ENCODE measurements at places on chromosomes 5 and 9.

DNA sequence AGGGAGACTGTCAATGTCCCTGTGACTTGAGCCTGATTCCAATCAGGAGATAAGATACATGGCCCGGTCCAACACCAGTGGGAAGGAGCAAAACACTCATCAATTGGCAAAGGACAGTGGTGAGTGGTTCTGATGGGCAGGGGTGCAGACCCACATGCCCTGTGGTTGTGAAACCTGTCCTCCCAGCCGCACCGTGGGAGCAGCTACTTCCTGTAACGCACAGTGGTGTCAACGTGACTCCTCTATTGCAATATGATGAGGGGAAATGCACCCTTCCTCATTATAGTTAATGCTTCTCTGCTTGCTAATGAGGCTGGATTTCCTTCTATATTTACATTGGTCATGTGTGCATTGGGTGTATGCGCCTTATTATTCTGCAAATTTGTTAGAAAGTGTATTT is 223.0 kb downstream of the IRX1 start:
- DNase-seq, result peak; percentile 78

DNA sequence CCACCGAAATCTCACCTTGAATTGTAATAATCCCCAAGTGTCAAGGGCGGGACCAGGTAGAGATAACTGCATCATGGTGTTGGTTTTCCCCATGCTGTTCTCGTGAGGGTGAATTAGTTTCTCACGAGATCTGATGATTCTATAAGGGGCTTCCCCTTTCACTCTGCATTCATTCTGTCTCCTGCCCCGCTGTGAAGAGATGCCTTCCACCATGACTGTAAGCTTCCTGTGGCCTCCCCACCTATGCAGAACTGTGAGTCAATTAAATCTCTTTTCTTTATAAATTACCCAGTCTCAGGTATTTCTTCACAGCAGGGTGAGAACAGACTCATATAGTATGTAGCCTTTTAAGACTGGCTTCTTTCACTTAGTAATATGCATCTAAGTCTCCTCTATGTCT is 128.1 kb upstream of the NR5A1 start:
- no peak for DNase-seq

DNA sequence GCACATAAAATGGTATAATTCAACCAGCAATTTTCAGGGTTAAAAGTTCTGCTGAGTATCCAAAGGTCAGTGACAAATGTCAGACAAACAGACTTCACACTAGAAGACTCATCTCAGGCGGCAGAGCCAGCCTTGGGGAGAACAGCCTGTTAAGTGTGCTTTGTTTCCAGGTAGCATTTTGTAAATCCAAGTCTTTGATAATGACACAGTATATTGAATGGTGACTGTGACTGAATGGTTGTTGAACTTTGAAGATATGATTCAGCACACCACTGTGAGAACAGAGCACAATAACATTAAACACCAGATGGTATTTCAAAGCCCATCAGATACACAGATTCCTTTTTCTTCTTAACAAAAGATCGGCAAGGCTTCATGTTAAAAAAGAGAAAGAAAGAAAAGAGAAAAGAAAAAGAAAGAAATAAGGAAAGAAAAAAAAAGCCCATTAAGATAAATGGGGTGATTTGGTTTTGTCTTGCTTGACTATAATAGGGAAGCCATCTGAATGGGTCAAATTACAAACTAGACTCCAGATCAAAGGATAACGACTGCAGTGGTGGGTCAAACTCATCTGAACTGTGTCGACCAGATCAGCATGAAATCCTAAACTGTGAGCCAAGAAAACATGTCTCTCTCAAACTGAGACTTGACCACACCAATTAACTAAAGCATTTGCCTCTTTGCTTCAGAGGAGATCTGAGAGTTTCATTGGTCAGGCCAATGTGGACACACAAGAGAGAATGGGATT is 313.0 kb upstream of the ZNF608 start:
- no peak for DNase-seq

DNA sequence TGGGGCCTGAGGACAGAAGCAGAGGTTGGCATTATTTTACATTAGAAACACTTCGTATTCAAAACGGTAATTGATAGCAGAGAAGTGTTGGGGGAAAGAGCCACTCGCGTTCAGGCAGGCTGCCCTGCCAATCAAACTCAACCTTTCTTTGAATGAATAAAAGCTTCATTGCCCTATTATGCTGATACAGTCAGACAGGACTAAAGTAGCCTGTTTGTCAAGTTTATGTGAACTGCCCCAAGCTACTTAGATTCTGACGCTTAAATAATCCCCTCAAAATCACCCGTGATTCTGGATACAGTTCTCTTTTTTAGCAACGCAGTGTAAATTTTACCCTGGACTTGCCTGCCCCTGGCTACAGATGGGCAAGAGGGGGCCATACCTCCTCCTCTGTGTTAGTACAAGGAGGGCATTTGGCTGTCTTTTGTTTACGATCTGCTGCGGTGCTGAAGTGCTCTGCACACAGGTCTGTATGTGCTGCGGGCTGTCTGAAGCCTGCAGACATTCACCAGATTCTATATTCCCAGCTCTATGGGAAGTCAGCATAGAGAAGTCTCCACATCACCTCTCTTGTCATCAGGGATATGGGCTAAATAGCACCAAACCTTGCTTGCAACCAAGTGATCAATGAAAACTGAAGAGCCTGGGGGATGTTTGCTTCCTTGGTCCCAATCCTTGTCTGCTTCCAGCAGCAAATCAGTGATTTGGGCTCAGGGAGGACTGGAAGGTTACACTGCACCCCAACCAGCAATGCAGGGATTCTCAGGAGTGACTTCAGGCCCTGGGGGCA is 218.4 kb downstream of the EBF1 start:
- no peak for DNase-seq

DNA sequence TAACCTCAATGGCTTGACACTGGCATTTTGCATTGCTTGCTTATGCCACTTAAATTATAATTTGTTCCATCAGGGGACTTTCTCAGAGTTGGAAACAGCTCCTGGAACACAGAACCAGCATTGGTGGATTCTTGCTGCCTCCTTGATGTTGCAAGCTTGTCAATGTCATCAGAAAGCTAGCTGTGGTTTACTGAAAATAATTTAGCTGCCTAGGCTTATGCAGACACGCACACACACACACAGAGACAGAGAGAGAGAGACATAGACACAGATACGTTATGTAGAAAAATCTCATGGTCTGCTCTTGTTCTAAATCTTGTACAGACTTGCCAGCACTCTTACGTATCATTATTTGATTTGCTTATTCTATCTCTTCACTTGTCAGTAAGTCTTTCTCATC is 78.0 kb downstream of the HMHB1 start:
- DNase-seq, result no peak

- peak; percentile 52 for DNase-seq
Observed at GRCh38 chr5:124912638-124913328, 166.3 kb upstream of the ZNF608 start.

DNA sequence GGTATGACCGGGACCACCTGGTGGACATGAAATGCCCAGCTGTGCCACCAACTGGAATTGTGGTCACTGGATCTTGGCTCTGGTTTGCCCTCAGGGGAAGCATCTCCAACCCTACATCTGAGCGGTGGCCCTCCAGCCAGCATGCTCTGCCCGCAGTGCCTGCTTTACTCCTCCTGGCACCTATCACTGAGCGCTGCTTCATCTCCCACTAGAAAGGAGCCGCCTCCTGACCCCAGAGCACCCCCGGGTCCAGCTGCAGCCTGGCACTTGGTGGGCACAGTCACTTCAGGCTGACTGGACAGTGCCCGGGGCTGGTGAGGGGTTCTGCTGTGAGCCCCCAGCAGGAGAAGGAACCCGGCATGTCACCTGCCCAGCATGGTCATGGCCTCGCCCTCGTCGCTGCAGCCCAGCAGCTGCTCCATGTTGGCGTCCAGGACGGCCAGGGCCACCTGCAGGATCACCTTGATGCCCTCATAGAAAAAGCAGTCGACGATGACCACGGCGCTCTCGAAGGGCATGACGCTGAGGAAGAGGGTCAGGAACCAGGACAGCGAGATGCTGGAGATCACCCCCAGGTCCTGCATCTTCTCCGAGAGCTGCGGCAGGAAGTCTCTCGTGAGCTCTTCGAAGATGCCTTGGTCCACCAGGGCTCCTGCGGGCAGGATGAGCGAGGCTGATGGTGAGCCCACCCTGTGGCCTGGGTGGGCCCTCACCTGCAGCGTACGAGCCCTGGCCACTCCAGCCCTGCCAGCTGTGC is 16.1 kb upstream of the MRNIP start:
- no peak for DNase-seq

- no peak for DNase-seq
Observed at GRCh38 chr9:2963307-2963706, 119.4 kb upstream of the PUM3 start.

DNA sequence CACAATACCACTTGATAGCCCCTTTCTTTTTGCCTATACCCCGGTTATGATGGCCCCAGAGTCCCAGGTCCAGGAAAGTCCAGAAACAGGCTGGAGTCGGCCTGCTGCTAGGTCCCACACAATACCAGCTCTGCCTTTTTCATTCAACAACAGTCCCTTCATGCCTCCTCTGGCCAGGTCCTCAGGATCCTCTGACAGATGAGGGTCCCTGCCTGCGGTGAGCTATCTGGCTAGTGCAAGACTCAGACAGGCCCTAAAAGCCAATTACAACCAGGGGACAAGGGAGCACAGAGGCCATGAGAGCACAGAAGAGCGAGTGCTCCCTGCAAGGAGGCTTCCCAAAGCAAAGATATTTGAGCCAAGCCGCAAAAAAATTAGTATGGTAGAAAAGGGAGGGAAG is 84.8 kb upstream of the ZBTB43 start:
- DNase-seq, result no peak

- peak; percentile 32 for DNase-seq
Observed at GRCh38 chr9:4430432-4431261, 59.6 kb upstream of the SLC1A1 start.

GRCh38 chr5:42740920-42741319 is 15.7 kb upstream of the CCDC152 start:
- no peak for DNase-seq

DNA sequence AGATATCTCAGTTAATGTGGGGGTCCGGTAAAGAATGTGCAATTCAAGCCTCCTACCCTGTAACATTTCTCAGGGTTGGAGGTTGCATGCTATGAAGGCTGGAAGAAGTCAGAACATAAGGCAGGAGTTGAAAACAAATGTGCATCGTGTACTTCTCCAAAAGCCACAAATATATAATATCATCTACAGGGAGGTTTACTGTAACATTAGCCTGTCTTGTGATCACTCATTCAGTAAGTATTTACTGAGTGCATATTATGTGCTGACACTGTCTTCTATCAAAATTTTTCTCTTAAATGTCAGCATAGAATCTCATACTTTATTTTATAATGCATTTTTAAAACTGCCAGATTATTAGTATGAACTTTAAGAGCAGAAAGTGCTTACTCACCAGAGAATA is 105.6 kb upstream of the ZNF366 start:
- no peak for DNase-seq

- DNase-seq, result peak; percentile 85
Observed at GRCh38 chr9:89919171-89919681, 314.4 kb downstream of the GADD45G start.

- DNase-seq, result no peak
Observed at GRCh38 chr9:113634596-113635515, 171.3 kb downstream of the RGS3 start.

DNA sequence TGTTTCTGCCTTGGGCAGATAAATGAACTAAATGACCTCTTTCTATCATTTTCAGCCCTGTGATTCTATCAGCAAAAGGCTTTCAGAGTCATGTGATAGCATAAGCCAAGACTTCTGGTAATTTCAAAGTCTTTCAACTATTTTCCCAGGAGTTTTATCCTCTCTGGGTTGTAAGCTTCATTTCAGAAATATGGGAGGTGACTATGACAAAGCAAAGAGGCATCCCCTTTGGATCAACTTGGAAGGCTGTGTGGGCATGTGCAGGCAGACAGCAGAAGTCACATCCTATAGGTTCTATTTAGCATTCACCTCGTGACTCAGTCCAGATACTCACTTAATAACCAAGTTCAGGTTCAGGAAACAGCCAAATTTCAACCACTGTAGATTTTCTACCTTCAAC is 149.0 kb upstream of the FST start:
- no peak for DNase-seq

All from suppressor macrophage (primary cell).